Erythroblast (primary cell): ENCODE measurements at places on chromosomes 3 and 15.

- peak; percentile 22 for DNase-seq
These were observed 20.5 kb downstream of the CCR9 start for GRCh38 chr3:45906681-45907407.

- no peak for DNase-seq
These were observed 190.1 kb downstream of the CHST2 start for GRCh38 chr3:143309705-143310104.

GRCh38 chr3:43176666-43177065 lies 70.8 kb upstream of the POMGNT2 start:
- DNase-seq = no peak

DNA sequence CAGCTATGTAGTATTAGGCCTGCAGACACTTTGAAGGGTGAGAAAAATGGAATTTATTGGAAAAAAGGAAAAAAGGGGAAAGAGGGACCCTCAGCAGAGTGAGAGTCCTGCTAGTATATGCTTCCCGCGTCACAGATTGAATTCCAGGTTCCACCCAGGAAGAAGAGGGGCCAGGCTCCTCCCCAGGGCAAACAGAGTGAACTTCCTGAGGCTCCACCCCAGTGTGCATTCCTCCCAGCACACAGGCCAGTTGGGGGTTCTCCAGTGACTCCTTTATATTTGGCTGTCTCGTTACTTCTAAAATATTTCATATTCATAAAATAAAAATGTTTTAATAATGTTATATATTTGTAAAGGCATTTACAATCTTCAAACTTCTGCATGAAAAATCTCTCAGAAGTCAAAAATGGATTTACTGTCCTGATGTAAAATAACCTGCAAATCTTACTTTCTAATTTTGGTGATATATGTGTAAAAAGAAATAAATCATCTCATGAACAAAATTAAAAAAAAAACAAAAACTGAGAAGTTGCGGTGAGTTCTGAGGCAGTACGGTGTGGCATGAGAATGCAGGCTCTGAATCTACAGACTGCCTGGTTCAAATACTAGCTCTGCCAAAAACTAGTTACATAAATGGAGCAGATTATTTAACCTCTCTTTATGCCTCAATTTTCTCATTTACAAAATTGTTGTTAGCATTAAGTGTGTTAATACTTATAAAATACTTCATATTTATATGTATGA lies 175.8 kb upstream of the P2RY1 start:
- no peak for DNase-seq

GRCh38 chr3:65930648-65931047 lies 108.1 kb downstream of the MAGI1 start:
- DNase-seq = no peak

DNA sequence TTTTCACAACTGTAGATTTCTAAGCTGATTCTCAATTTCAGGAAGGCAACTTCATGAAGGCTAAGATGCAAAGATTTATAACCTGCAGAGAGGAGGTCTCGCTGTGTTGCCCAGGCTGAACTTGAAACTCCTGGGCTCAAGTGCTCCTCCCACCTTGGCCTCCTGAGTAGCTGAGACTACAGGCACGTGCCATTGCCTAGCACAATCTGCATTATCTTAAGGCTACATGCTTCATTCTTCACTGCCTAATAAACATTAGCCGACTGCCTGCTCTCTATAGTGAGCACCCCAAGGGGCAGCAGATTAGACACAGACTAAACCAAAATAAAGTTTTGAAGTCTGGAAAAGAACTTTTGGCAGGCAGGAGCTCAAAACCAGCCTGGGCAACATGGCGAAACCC lies 17.1 kb downstream of the CPEB1 start:
- DNase-seq = no peak

DNA sequence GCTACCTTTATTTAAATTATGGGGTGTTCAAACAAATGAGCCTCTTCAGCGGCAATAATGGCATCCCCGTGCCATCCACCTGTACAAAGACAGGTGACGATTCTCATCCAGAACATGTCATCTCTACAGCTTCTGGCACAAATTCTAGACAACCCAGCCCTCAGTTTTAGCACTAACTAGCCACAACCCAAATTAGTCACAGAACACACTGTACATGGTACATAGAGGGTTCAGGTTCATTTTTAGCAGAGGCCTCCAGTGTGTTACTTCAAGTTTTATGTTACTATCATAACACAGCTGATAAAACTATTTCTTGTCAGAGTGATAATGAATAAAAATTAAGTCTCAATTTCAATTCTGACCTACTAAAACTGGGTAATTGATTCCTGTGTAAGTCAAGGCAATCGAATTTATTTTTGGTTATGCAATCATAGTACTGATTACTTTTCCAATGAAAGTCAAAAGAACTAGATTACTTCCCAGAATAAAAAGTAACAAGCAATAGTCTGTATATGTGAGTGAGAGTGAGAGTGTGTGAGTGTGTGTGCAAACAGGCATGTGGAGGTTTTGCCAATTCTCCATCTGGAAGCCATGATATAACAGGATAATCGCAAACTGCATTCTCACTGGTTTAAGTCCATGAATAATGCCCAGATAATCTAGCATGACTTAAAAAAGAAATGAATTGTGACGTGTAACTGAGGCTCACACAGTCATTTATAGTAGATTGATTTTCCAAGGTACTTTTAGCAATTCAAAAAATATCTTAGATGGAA lies 37.4 kb downstream of the SHQ1 start:
- no peak for DNase-seq

DNA sequence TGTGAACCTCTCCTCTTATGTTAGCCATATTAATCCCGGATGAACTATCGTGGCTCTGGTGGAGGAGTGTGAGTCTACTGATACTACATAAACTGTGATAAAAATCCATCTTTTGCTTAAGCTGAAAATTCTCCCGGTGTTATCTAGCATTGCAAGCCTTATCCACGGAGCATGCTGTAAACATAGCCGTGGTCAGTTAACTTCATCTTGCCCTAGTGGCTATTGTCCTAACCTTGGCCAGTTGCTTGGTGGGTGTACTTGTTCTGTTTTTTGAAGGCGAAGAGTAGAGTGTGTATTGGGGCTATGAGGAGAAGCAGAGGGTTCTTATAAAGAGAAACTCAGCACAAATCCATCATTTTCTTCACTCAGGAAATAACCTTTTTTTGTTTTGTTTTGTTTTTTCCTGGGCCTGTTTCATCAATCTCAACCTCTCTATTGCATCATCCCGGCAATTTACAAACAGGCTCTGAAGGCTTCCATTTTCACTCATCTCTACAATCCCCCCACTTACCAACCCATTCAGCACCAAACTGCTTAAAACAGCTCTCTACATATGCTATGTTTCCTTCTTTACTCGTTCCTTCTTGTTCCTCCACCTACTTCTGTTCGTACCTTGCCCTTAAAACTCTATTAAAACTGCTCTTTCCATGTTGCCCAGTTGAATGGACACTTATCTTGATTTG lies 135.5 kb upstream of the PTX3 start:
- DNase-seq = peak; percentile 50

GRCh38 chr3:101255441-101255840 lies 64.9 kb downstream of the IMPG2 start:
- no peak for DNase-seq

DNA sequence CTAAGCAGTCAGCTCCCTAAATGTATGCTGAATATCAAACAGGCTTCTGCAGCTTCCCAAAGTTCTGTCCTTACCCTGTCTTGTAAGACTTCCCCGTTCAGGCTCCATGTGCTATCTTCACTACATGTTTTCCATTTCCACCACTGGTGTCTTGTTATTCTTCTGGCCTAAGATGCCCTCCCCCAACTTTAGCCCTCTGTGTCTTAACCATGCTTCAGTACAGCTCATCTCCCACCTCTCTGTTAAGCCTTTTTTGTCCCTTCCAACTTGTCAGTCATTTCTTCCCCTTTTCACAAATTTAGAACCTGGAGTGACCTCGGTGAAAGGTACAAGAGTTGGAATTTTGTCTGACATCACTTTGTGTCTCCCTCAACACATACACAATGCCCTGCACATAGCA lies 151.7 kb upstream of the TBL1XR1 start:
- no peak for DNase-seq

GRCh38 chr3:23385327-23385726 lies 182.2 kb downstream of the UBE2E2 start:
- no peak for DNase-seq

GRCh38 chr15:36882487-36883131 lies 217.7 kb downstream of the MEIS2 start:
- no peak for DNase-seq

- DNase-seq = peak; percentile 92
These were observed 763 bp downstream of the TRA2B start for GRCh38 chr3:185936814-185937688.

GRCh38 chr15:40051616-40052415 lies 12.8 kb upstream of the SRP14 start:
- no peak for DNase-seq

DNA sequence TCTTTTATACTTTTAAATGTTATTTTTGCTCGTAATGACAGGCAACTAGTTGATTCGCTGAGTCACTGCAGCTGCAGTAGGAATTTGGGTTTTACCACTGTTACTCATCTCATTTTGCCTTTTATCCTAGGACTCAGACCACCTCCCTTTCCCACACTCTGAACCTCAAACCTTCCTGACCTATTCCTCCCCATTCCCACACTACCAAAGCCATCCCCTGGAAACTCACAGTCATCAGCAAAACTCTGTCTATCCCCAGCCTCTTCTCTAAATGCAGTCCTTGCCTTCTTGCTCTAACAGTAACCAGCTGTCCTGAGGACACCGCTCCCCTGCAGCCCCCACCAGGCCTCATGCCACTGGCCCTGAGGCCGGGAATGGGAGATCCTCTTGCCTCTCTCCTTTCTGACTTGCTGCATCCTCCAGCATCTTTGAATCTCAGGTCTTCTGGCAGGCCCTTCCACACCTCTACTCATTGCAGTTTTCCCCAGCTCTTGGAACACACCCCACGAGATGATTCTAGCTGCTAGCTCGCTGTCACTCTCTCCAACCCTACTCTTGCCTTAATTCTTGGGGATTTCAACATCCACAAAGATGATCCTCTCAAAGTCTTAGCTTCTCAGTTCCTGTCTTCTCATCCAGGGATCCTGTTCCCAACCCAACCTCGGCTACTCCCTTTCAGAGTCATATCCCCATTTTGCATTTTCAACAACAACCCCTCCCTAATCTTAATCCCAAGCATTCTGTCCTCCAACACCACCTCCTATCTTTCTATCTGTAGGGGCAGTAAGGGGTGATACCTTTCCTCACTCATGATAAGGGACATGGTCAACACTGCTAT lies 55.9 kb upstream of the C3orf80 start:
- no peak for DNase-seq

DNA sequence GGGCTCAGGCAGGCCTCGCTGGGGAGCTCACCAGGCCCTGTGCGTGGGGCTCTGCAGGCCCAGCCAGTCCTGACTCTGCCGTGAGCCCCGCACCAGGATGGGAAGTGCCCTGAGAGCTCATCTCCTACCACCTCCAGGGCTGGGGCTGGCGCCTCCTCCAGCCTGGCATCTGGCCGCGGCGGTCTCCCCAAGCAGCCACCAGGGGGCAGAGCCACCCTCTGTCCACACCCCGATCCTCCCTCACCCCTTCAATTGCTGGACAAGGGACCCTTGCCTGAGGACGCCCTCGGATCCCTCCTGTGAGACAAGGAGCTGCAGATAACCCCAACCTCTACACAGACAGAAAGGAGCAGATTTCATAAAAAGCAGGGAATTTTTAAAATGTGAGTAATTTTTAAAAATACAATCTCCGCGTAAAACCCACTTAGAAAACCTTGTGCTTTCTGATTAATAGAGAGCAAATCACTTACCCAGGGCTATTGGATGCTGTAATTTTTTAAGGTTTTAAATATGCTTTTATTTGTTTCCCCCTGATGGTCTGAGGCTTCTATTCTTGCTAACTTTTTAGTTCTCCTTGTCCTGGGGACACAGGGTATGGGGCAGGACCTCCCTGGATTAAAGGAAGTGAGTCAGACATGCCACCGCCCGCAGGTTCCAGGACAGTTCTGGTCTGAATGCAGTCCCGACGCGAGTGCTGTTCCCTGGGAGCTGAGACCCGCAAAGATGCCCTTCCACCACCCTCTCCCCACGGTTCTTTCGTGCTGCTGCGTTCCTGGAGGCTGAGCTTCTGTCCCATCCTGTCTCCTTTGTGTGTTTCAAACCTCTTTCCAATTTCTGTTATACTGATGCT lies 52.3 kb upstream of the CHRNA7 start:
- peak; percentile 56 for DNase-seq
